ENCODE measurements at places on chromosomes 2 and 18.

DNA sequence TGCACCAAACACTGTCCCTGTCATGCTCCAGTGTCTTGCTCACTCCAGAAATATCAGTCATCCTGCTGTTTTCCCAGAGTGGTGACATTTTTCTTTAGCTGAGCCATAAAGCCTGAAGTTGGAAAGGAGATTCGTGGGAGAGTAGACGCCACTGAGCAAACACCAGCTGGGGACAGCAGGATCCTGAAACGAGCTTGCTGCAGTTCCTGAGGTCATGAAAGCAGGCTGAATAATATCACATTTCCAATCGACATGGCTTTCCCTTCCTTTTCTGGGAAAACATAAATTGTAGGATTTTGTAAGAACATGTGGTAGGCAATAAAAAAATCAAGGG lies 276.4 kb downstream of the CDCA7 start:
- DNase-seq = no peak

- no peak for DNase-seq
Measured at GRCh38 chr2:181376442-181376841, 80.7 kb upstream of the ITGA4 start.

DNA sequence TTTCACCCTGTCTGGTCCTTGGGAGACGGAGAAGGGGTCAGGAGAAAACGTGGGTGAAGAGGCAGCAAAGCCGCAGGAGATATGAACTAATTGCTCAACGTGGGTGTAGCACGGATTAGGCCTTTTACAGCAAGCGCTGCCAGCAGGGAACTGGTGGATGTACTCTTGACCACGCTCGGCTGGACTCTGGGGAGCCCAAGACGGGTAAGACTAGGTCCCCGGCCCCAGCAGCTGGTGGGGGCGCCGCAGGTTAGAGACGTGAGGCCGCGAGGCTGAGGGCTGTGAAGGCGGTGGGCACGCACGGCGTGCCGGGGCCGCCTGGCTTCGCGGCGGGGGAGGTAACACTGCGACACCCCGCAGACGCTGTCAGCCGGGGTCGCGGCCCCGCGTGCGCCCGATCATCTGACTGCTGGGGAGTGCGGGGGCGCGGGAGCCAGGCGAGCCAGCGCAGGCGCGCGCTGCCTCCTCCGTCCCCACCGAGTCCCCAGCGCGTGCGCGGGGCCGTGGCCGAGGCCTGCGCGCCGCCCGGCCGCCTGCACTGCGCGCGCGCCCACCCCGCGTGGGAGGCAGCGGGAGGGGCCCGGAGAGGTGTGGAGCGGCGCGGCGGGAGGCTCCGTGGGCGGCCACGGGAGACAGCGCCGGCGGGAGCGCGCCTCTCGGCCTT lies at the start of gene CLIP4:
Gene CLIP4, plus strand, starts transcription at position 470 of the 664 bp plus-strand sequence. CDS start 5,974 bp downstream, outside the sequence.
- DNase-seq = peak; percentile 54

DNA sequence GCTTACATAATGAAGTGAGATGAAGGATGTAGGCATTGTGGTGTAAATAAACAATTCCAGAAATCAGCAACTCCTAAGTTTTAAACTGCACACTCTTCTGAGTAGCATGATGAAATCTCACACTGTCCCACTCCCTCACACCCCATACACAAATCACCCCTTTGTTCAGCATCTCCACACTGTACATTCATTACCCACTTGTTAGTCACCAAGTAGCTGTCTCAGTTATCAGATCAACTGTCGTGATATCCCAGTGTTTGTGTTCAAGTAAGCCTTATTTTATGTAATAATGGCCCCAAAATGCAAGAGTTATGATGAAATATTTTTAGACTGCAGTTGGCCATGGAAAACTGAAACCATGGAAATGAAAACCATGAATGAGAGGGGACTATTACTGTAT lies 135.7 kb downstream of the GRB14 start:
- DNase-seq = no peak

GRCh38 chr2:168246072-168246482 lies 1.3 kb downstream of the STK39 start:
- no peak for DNase-seq

Data from GM18507 (cell line).